Suppressor macrophage (primary cell): ENCODE measurements at places on chromosomes 7 and 10.
A peak's percentile ranks its signal among the peaks of the same experiment; 100 is the strongest.

- DNase-seq = peak; percentile 67
Observed at GRCh38 chr7:100626530-100627237, 14.3 kb downstream of the MOSPD3 start.

DNA sequence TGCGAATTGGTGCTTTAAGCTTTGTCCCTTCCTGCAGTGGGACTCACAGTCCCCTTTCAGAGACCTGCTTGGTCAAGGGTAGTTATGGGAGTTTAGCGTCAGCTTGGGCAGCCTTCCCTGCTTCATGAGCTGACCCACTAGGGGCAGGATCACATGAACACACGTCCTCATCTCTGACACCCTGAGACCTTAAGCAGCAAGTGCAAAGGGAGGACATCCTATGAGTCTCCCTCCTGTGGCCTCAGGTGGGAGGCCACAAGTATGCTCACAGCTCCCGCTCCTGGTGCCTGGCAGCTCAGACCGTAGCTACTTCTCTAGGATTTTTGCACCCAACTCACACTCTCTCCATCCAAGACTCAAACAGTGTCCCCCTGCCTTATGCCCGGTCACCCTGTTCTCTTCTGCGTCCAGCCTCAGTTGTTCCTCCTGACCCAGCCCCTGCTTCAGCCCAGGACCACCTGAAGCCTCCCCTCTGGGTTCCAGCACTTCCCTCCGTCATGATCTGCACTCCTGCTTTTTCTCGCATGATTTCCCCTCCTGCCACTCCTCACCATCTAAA, 136.6 kb upstream of the FAM20C start:
- DNase-seq = no peak

GRCh38 chr10:7424315-7424714, 13.5 kb upstream of the SFMBT2 start:
- no peak for DNase-seq

GRCh38 chr7:106623853-106624252, 37.1 kb downstream of the CCDC71L start:
- peak; percentile 38 for DNase-seq

DNA sequence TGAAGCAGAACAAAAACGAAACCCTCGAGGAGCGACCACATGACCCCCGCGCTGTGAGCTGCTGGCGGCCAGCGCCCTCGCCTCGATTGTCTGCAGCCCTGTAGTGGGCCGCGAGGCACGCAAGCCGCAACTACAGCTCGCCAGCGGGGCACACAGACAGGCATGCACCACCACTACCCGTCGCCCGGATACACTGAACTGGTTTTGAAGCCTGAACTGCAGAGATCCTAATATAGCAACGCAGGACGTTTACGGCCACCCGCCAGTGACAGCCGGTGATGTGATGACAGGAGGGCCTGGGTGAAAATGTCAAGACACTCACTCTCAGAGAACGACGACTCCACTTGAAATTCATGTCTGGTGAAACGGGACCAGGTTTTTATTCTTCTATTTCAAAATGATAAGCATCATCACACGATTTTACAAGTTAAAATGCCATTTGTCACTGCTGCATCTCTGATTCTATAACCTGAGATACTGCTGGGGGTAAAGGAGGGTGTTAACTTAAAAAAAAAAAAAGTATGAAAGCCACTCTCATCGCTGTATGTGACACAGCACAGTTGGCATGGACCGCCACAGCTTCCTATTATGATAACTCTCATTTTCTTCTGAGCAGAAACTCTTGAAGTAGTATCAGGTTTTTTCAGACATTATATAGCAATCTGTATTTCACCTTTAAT, 120.3 kb upstream of the DIP2C start:
- no peak for DNase-seq

GRCh38 chr10:93461807-93462178, 20.3 kb downstream of the MYOF start:
- DNase-seq = peak; percentile 24

DNA sequence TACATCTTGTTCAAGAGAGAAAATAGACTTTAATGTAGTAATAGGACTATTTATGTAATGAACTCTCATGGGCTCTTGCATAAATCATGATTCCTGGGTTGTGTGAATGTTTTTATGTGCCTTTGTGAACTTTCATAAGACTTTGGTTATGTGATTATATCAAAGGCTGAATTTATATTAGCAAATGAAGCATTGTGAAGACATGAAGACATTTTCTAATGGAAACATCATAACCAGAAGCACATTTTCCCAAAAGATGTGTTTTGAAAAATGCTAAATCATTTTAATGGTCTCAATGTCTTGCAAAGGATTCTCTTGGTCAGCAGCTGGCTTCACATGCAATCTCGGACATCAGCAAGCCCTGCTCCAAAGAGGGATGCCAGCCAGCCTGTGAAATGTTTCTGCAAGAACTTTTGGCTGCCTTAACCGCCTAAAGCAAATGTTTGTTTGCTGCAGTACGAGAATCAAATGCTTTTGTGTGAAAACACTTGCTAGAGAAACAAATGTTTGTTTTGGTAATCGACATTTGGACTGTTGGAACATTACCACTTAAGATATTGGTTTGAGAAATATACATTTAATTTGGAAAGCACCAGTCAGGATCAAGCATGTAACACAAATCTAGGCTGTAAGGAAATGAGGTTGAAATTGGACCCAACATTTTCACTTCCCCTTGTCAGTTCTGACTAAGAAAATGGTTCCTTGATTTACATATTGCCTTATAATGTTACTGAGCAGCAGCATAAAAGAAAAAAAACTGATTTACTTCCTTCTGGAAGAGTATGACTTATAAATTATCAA, 102.1 kb downstream of the RTKN2 start:
- peak; percentile 22 for DNase-seq

DNA sequence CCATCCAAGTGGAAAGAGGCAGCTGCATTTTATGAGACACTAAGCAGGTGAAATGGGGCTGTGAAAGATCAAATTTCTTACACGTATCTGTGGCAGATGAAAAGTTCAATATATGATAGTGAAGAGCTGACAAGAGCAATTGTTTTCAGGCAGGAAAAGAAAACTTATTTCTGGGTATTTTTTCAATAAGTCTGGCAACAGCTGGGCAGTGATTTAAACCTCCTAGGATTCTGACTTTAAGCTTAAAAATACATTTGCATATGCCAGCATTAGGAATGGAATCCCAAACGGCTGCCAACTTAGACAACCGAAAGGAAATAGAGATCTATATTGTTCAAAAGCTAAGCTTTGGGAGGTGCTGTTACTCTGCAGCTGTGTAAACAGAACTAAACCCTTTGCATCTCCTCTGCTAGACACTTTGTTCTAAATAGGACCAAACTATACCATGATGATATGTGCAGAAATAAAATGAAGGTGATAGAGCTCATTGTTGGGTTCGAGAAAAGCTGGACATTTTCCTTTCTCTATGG, 26.1 kb downstream of the DYNC1I1 start:
- no peak for DNase-seq

DNA sequence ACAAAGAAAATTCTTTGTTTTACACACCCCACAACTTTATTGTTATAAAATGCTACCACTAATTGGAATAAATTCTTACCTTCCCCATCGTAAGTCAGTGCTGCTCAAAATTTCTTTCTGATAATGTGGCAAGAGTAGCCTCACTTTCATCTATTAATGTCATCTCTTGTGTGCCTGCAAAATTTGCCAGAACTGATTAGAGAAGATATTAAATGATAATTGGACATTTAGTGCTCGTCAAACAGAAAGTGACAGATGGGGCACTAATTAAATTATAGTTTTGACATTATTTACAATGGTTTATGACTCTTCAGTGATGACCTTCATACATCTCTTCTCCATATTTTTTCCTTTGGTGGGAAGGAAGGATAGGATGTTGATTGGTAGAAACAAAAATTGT, 690.9 kb downstream of the NXPH1 start:
- DNase-seq = no peak

DNA sequence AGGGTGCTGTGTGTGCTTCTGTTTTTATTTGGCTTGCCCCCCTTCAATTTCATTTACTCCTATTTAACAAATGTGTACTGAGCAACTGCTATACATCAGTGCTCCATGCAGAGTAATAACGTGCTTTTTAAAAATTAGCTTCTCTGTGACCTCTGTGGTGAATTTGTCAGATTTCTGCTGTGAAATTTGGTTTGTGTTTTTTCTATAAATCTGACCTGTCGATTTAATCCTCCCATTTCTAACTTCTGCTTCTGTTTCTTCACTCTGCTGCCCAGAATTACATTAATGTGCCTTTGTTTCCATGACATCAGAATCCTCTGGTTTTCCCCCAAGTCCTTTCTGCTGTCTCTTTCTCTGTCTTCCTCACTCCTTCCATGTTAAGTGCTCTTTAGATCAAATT, 123.8 kb upstream of the CACNA2D1 start:
- DNase-seq = no peak

- no peak for DNase-seq
Observed at GRCh38 chr7:131483586-131483985, 72.8 kb downstream of the PODXL start.

GRCh38 chr7:102122026-102122425, 164.6 kb upstream of the SH2B2 start:
- DNase-seq = peak; percentile 12

DNA sequence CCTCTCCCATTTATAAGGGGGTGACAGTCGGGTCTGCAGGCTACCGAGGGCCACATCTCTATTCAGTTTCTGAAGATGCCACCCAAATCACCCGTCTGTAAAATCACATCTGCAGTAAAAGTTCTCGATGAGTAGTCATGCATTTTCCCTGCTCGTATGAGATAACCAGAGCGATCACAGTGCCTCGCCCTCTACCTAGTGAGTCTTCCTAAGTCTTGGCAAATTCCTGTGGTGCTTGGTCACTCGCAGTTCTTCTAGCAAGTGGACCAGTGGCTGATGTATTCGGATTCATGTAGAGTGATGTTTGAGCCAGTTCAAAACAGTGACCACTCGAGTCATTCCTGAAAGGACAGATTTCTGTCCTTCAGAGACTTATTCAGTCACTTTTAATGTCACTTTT, 44.9 kb downstream of the INSYN2A start:
- no peak for DNase-seq

- no peak for DNase-seq
Observed at GRCh38 chr10:106859892-106860652, 304.4 kb downstream of the SORCS1 start.

GRCh38 chr7:114939484-114940097, 17.7 kb downstream of the MDFIC start:
- DNase-seq = no peak

GRCh38 chr7:100563809-100564400, 9.8 kb downstream of the SAP25 start:
- peak; percentile 82 for DNase-seq

DNA sequence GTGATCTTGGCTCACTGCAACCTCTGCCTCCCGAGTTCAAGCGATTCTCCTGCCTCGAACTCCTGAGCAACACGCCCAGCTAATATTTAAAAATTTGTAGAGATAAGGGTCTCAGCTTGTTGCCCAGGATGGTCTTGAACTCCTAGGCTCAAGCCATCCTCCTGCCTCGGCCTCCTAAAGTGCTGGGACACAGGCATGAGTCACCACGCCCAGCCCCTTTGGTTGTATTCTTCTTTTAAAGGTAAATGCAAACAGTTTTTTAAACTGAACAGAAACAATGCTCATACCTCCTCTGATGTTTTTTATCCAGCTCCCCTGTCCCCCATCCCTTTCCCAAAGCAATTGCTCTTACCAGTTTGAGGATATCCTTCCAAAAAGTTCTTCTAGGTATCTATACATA, 79.5 kb upstream of the DUSP5 start:
- DNase-seq = no peak

- no peak for DNase-seq
Observed at GRCh38 chr10:45410489-45410806, 36.4 kb downstream of the ALOX5 start.

- DNase-seq = no peak
Observed at GRCh38 chr10:86316990-86317389, 49.6 kb downstream of the GRID1 start.

GRCh38 chr10:92530891-92531535, 42.9 kb downstream of the IDE start:
- no peak for DNase-seq

DNA sequence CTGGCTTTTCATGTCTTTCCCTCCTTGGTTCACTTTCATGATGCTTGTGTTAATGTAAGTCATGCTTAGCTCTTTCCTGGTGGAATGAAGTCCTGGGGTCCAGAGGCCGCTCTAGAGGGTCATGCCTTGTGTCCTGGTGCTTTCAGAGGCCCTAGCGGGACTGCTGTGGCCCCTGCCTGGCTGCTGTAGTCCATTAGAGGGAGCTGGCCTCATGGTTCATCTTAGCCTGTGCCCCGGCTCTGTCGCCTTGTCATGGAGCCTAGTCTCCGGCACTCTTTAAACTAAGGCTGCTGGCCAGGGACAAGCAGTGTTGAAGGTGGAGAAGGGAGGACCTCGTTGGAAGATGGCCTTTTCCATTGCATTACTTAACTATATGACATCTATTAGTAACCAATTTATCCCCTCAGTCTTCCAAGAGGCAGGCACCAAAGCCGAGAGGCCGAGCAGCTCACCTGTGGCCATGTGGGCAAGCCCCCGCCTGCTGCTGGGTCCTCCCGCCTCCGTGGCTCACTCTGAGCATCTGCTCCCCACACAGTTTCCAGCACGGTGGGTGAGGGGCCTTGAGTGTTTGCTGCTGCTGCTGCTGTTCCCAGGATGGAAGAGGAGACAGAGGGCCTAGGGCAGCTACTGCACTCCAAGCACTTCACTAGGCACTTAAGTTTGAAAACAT, 5.0 kb upstream of the NDUFB2 start:
- DNase-seq = no peak

DNA sequence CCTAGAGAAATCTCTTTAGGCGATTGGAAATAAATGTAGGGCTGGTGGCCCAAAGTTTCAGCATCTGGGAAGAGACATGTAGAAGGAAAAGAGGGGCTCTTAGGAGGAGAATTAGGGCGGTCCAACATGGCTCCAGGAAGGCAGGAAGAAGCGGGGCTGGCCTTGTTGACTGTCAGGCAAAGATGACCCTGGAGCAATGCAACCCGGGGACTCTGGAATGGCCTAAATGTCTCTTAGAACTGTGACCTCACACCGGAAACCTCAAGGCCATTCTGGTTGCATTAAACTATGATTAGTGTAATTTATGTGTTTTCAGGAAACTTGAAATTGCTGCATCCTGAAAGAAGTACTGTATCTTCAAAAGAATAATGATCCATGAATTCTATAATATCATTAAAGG, 66.8 kb downstream of the NRP1 start:
- no peak for DNase-seq

DNA sequence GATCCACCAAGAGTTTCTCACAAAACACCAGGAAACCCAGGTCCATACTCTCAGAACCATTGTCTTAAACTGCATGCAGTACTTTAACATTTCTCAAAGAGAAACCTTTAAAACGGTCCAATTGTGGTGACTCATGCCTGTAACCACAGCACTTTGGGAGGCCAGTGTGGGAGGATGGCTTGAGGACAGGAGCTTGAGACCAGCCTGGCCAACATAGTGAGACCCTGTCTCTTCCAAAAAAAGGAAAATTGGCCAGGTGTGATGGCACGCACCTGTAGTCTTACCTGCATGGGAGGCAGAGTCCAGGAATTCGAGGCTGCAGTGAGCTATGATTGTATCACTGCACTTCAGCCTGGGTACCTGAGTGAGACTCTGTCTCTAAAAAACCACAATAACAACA, 97.5 kb upstream of the OIT3 start:
- DNase-seq = peak; percentile 16
